ENCODE measurements at places on chromosomes 5 and 9.

DNA sequence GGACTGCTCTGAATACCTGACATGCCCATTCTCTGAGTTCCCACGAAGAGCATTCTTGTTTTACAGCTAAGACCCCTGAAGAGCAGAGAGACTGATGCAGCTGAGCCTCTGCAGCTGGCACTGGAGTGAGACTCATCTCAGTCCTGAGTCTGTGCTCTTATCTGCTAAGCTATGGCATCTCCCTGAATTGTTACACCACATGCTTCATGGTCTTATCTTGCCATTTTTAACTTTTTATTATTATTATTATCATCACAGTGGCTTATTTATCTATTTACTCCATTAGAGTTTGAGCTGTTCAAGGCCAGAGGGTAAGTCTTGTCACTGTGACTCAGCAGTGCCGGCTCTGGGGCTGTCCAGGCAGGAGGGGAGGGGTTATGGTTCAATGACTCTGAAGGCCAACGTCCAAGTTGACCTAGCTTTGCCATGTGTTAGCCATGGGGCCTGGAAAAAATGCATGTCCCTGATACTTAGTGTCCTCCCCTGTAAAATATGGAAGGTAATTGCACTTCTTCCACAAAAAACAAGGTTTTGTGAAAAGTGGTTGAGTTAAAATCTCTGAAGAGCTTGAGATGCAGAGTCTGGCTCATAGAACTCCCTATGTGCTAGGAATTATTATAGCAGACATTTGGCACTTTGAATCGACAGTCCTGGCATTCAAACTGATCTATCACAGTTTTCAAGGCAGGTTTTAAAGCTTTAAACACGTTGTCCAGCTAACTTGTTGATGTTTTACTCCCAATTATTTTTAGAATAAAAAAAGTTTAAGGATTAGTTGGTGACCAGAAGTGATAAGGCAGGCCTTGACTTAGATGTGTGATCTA lies 94.6 kb downstream of the ALDH1A1 start:
- no peak for DNase-seq

DNA sequence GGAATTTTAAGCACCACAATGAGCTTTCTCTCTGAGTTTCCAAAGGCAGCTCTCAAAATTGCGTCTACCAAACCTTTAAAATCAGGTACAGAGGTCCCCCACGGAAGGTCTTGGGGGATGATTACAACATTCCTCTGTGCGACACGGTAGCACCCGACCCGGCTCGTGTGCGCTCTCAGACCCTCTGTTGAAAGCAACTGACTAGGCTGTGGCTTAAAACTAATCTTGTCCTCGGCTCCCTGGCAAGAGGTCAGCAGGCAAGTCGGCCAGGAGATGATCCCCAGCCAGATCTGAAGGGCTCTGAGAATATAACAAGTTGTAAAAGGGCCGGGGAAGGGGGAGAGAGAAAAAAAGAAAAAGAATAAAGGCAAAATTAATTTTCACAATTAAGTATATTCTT lies 92.6 kb upstream of the LMX1B start:
- DNase-seq = no peak

DNA sequence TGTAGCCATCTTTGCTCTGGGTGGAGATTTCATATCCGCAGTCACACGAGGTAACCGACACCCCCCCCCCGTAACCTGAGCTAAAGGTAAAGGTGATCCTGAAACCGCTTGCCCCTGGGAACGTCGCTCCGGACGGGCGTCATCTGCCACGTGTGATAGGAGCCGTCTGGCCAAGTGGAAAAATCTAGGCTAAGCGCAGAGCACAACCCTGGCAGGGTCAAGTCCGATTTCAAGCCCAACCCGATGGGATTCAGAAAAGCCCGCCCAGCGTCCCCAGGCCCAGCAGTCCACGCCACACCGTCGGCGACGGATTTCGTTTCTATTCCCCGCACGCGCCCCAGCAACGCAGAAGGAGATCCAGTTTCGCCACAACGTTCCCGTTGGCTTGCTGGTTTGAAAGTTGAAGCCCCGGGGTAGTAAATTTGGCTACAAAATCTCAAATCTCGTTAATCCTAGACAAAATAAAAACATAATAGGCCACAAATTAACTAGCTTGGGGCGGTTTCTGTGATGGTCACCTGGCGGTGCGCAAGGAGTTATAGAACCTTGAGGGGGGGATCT lies 32.4 kb upstream of the NFIB start:
- no peak for DNase-seq

GRCh38 chr9:136587145-136587943 lies 41.5 kb upstream of the NOTCH1 start:
- DNase-seq = no peak

DNA sequence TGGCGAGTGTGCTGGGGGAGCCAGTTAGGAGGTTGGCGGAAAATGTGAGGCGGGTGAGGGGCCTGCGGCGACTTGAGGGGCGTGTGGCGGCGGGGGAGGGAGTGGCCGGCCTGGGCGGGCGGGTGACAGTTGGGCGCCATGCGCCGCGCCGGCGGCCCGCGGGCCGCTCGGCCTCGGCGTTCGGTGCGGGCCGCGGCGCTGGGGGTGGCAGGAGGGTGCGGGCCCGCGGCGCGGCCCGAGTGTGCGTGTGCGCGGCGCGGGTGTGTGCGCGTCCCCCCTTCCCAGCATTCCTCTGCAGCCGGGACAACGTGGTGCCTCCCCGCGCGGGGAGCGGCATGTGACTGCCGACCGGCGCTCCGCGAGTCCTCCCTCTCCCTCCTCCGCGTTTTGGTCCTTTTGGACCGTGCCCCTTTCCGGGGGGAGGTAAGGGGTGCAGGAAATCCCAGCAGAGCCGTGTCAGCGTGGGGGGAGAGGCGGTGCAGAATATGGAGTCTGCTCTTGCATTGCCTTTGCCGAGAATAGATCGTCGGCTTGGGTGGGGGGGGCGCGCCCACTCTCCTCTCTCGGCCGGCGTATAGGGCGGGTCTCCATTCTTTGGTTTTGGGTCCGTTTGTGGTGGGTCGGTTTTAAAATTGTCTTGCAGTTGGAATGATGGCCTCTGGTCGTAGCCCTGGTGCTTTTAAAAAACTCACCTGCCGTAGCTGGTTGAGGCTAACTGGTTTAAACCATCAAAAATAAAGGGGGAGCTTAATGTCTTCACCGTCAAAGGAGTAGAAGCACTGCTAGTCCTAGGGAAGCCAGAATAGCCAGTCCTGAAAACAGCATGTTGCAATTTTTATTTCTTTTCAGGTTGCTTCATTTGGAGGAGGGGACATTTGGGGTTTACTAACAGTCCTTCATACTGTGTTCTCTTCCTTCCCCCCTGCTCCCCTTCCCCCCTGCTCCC lies 2.0 kb downstream of the LARP1 start:
- peak; percentile 39 for DNase-seq

DNA sequence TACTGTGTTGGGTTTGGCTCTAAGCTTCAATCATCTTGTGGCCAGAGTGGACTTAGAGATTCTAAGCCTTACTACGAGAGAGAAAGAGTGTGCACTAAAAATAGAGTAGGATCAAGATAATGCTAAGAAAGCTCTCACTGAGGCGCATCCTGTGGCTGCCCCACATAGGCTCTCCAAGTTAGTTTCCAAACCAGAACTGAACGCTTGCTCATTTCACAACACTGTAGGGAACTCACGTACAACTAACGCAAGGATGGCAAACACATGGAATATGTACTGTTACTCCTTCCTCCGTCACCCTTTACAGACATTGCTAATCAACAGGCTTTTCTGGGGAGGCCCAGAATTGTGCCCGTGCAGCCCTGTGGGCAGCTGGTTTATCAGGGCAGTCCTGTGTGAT lies 90.9 kb downstream of the EQTN start:
- no peak for DNase-seq

DNA sequence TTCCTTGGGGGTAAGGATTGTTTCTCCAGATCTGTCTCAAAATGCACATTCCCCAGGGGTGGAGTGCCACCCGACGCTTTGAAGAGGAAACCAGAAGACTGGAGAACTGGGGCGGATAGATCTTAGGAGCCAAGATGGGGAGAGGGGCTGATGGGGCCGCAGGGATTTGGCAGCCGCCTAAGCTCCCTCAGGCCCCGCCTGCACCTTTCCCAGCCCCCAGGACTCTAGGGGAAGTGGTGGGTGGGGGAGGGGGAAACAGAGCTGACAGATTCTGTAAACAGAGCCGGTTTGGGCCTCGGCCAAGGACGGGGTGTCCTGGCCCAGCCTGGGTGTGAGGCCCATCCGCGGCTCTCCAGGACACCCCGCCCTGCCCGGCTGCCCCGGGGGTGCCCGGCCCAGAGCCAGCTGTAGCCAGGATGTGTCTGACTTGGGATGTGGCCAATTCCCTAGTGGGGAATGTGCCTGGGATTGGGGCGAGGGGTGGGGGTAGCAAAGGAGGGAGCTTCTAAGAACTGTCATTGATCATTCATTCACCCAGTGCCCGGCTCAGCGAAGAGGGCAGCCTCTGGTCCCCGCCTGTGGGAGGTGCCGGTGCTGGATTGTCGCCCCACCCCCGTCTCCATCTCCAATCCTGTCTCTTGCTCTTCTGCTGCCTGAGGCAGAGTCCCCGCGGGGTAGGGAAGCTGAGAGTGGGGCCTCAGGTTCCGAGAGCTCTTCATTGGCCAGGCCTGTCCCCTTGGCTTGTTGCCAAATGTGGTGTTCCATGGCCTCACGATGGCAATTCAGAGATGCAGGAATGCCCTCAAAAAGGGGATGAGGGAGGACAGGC lies 54.8 kb upstream of the CDKN2AIPNL start:
- peak; percentile 31 for DNase-seq

DNA sequence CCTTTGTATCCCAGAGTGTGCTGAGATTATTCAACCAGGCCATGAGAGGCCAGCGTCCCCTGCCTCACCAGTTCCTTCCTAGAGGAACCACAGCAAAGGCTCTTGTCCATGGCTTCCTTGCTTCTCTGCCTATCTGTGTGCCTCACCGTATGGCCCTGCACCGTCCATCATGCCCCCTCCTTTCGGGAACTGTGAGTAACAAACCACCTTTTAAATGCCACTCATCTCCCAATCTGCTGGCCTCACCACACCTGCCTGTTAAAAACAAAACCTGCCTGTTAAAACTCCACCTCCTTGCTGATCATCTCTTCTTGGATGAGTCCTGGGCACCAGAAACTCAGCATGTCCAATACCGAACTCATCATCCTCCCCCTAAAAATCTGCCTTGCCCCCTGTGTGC lies 4.4 kb upstream of the OR2Y1 start:
- no peak for DNase-seq

DNA sequence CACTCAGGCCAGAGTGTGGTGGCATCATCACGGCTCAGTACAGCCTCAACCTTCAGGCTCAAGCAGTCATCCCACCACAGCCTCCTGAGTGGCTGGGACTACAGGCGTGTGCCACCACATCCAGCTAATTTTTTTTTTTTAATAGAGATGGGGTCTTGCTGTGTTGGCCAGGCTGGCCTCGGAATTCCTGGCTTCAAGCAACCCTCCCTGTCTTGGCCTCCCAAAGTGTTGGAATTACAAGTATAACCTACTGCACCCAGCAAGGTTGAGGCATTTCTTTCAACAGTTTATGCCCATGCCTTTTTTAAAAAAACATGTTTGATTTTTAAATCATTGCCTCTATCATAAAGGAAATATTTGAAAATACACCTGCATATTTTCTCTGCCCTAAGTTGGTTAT lies 2.8 kb downstream of the RARS1 start:
- no peak for DNase-seq

GRCh38 chr5:166341740-166342337 lies 1949.6 kb upstream of the WWC1 start:
- DNase-seq = no peak

- DNase-seq = no peak
Measured at GRCh38 chr5:110769000-110769681, 30.3 kb downstream of the SLC25A46 start.

- peak; percentile 41 for DNase-seq
Measured at GRCh38 chr5:176611435-176611834, 1.5 kb upstream of the GPRIN1 start.

- no peak for DNase-seq
Measured at GRCh38 chr5:96288166-96288844, 144.7 kb downstream of the PCSK1 start.

DNA sequence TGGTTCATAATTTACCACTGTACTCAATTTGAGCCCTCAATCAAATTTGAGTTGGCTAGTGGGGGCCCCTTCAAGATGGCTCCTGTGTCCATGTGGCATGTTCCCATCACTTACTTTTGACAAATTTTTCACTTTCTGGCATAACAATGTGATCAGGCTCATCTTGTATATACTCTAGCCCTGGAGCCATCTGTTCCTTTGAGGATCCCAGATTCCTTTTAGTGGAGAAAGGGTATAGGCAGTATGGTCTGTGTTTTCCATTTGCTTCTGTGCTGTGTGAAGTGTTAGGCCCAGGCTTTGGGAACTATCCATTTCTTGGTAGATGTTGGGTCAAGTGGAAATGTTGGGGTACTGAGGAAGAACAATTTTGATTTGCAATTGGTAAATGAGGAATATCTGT lies 45.7 kb downstream of the SH3GL2 start:
- no peak for DNase-seq

DNA sequence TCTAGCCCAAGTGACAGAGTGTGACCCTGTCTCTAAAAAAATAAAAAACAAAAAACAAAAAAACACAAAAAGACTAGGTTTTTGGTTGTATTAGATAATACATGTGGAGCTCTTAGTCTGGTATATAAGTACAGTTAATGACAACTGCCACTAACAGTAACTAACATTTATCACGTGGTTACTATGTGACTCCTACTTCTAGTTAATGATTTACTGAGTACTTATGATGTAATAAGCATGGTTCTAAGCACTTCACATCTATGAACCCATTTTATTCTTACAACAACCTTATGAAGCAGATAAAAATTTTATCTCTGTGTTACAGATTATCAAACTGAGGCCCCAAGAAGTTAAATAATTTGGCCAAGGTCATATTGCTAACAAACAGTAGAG lies 6.1 kb upstream of the TMEFF1 start:
- DNase-seq = no peak

GRCh38 chr9:79574781-79575180 lies 3.0 kb downstream of the TLE4 start:
- DNase-seq = no peak

- no peak for DNase-seq
Measured at GRCh38 chr9:137488327-137488653, 29.2 kb upstream of the NSMF start.

- no peak for DNase-seq
Measured at GRCh38 chr5:129271308-129271707, 176.8 kb downstream of the ISOC1 start.

DNA sequence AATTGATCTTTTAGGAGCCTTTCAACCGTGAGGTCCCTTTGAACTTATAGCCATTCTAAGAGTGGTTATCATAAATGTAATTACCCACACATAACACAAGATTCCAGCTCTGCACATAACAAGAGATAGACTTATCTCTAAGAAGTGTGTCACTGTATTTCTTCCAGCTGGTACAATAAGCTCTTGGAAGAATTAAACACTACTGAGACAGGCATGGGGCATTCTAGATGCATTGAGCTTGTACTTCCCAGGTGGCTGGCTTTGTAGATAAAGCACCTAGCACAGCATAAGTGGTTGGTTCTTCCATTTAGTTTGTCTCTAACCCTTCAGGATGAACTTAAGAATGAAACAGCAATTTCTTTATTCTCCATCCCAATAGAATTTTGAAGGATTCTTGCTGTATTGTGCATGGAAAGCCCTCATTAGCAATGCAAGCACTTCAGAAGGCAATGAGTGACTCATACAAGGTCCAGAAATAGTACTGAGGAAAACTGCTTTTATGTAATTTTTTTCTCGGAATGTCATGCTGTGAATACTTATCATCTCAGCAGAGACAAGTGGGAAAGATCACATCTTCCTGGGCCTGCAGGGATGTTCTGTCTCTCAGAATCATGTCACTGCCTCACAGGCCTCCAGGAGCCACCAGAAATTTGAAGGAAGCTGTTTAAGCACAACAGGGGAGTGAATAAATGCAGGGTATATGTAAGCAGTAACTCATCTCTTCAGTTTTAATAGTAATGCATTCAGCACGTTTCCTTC lies 91.1 kb upstream of the CD180 start:
- DNase-seq = no peak
